Myometrial cell (primary cell): ENCODE measurements at places on chromosomes 11 and 22. TPM values are rescaled to one million over a fixed set of nuclear protein-coding genes. Genes with fewer than 3 reads are reported as not detected.

The VPREB1 gene
- total RNA-seq, result not detected in 2 replicates

The OR8J1 gene
- total RNA-seq, result not detected in 2 replicates

The SPI1 gene
- total RNA-seq, result not detected in 2 replicates

The FIBIN gene
- 66.0 and 74.6 TPM in 2 replicates for total RNA-seq

The MAJIN gene
- not detected in 2 replicates for total RNA-seq

The DNAJB7 gene
- total RNA-seq, result not detected in 2 replicates

The C22orf31 gene
- not detected in 2 replicates for total RNA-seq

The CST6 gene
- not detected in 2 replicates for total RNA-seq

The DDTL gene
- total RNA-seq, result not detected in 2 replicates

The RIMBP3B gene
- not detected in 2 replicates for total RNA-seq

The BTG4 gene
- total RNA-seq, result not detected in 2 replicates

The MISFA gene
- not detected in 2 replicates for total RNA-seq

The RCN1 gene
- total RNA-seq, result 309 and 355 TPM in 2 replicates

The NRIP3 gene
- total RNA-seq, result 10.7 and 12.4 TPM in 2 replicates
